Common myeloid progenitor, CD34-positive (primary cell): ENCODE measurements at places on chromosomes 4 and X.
A peak's percentile ranks its signal among the peaks of the same experiment; 100 is the strongest.

- no peak for DNase-seq
These were observed 9.1 kb downstream of the EMCN start for GRCh38 chr4:100508691-100509090.

DNA sequence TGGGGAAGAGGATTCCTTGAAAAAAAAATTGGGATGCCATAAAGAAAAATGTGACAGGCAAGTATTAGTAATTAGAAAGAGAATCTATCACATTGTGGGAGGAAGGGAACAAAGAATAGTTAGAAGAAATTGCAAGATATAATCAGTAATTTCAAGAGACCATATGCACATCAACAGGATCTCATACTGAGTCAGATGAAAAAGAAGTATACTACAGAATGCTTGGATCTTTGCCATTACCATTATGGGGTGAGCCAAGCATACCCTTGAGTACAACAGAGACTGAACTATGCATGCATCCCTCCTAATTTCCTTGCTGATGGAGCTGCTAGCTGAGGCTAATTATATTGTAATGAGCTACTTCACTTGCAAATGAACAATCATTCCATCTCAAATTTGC lies 287.6 kb downstream of the PAPSS1 start:
- DNase-seq: no peak

- no peak for DNase-seq
These were observed 133.3 kb upstream of the RAI2 start for GRCh38 chrX:17994429-17994828.

DNA sequence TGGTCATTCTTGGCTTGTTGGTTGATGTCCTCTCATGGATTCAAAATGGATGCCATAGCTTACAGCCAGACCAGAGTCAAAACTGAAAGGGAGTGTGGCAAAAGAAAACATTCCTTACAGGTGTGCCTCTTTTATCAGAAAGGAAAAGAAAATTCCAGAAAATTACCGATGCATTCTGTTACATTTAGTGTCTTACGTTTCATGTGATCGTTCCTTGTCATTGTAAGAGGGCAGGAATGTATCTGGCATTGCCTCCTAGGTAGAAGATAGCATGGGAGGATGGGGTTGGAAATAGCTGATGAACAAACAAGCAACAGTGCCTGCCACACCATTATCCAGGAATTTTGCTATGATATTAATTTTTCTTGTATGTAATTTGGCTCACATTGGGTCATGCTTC lies 13.1 kb downstream of the GRXCR1 start:
- no peak for DNase-seq

- DNase-seq: no peak
These were observed 168.5 kb upstream of the DMD start for GRCh38 chrX:33379839-33380238.

DNA sequence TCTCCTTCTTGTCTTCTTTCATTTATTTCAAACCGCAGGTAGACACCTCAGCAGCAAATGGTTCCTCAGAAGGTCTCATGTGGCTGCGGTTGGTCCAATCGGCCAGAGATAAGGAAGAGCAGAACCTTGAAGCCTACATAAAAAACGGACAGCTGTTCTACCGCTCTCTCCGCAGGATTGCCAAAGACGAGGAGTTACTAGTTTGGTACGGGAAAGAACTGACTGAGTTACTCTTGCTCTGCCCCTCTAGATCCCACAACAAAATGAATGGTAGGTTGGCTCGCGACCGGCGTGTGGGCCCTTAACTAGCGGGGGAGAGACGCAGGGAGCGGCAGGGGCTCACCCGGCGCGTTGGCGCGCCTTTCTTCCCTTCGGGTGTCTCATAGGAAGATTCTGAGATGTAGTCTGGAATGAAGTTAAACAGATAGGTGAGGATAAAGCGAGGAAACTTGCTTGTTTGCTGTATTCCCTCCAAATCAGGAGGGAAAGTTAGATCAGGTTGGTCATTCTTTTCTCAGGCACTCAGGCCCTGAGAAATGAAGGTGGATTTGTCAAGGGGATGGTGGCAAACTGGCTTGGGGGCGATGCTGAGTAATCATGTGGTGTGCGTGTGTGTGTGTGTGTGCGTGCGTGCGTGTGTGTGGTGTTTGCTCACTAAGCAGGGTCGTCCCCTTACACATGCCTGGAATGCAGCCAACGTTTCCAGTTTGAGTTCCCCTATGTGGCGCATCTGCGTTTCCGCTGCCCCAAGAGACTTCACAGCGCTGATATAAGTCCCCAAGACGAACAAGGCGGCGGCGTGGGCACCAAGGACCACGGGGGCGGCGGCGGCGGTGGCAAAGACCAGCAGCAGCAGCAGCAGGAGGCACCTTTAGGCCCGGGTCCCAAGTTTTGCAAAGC lies 4.2 kb downstream of the PRDM8 start:
- DNase-seq: peak; percentile 99

- no peak for DNase-seq
These were observed 5.3 kb upstream of the SHISA3 start for GRCh38 chr4:42391981-42392380.

DNA sequence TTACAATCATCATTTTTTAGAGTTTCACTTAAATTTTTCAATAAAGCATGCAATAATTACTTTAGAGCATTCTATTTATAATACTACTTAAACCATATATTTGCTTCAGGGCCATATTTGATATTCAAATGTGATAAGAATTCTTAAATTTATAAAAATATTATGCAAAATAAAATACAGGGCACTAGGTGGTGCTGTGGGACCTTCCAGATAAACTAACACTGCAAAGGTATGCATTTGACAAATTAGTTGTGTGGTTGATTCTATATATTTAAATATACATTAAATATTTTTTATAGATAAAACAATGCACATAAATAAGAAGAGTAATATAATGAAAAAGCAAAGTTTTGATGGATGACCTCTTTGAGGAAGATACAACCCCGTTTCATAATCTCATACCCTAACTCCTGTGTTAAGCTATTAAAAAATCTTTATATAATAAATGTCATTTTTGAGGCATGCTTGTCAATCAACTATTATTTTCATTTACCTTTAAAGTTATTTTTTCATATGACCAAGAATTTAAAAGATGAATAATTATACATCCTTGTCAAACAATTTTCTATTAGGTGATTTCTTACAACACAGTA lies 128.4 kb downstream of the REELD1 start:
- peak; percentile 75 for DNase-seq

DNA sequence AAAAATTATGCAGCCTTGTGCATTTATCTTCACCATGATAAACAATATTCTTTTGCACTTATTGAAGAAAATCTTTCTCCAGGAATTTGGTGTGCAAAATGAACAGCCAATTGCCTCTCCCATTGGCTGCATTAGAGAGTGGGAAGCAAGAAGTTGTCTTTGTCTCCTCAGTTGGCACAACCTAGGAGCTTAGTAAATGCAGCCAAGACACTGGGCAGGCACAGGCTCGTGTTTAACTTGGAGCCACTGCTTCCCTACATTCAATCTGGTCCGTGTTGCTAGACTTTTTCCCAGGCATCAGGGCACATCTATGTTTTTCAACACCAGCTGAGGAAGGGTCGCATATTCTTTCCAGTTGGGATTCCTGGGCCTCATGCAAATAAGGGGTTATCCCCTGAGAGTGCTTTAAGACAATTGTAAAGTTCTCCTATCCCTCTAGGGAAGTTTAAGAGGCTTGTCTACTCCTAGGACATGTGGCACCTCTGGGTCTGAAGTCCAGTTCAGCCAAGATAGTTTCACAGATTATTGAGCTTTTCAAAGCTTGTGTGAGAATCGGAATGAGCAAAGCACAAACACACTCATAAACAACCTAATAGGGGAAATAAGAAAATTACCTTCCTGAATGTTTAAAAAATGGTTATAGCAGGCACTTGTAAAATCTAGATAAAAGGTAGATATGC lies 31.8 kb upstream of the SRD5A3 start:
- no peak for DNase-seq

- no peak for DNase-seq
These were observed 120.8 kb downstream of the RASL11B start for GRCh38 chr4:52982946-52983340.
